Putamen (tissue), 1 donor: ENCODE measurements at places on chromosomes 12 and 14.

GRCh38 chr14:96086574-96087077 lies 47.5 kb downstream of the C14orf132 start:
- no peak for DNase-seq

GRCh38 chr14:22822571-22823098 lies 7.1 kb upstream of the MRPL52 start:
- DNase-seq: peak; percentile 65

DNA sequence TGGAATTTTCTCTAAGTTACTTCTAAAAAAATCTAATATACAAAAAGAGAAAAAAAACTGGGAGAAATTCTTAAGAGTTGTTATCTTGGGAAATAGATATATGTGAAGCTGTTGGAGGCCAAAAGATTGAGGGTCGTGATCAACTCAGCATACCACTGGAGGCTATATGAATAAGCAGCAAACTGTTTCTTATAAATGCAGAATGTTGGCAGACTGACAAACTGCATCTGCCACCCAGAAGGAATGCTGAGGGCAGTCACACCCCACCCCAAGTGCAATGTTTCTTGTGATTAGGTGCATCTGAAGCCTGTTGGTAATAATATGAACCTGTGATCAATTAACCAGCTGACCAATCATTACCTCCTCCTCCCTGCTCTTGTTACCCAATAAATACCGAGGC lies 818.6 kb upstream of the MGAT4C start:
- DNase-seq: no peak

DNA sequence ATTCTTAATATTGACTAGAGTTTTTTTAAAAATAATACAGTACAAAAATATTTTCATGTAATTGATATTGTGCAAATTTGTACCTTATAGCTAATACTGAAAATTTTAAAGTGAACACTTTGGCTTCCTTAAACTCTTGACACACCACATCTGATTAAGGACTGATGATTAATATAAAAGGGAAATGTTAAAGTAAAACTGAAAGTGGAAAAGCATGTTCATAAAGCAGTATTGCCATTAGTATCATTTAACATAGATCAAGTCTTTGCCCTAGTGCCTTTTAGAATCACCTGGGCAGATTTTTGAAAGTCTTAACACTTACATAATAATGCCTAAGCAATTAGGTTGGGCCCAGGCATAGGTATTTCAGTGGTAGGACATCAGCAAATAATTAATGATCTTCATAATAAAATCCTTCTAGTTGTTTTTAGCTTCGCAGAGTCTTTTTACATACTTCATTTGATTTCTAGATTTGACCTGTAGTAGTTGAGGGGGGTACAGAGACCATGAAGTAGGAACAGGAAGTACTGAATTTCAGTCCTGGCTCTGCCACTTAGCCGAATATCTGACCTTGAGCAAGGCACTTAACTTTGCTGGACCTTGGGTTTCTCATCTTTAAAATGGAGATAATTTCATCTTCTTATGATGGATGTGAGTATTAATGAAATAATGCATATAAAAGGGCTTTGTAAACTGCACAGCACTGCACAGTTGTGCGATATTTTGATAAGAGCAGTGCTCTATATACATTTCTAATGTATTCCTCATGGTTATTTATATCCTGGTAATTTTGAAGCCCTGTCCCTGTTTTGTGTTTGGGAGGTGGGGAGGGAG lies 43.7 kb downstream of the MARK3 start:
- no peak for DNase-seq

DNA sequence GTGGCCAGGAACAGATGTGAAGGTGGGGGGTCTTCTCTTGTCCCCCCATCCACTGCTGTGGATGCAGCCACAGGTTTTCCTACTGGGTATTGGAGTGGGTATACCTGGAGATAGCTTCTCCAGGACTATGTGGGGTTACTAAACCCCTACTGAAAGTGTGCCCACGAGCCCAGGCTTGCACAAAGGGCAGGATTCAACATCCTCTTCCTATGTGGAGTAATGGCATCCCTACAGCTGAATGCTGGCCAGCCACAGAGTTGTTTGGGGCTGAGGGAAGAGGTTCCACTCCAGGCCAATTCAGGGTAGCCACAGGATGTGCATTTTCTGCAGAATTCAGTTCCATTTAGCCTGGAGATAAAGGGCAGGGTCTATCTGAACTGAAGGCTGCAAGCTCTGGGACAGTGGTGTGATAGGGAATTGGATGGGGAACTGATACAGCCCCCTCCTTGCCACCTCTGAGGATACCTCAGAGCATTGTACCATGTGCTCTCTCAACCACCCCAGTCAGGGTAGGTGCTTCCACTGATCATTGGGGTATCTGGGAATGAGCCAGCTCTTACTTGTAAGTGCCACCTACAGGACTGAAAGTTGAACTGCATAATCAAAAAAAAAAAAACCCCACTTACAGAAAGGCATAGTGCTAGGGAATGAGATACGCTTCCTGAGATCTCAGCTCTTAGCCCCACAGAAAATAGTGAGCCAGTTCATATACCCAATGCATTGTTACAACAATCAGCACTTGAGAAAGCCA lies 187.1 kb downstream of the KITLG start:
- no peak for DNase-seq

GRCh38 chr12:110538869-110539622 lies 36.9 kb downstream of the RAD9B start:
- DNase-seq: no peak

- no peak for DNase-seq
Measured at GRCh38 chr12:82012176-82012575, 253.0 kb upstream of the PPFIA2 start.

DNA sequence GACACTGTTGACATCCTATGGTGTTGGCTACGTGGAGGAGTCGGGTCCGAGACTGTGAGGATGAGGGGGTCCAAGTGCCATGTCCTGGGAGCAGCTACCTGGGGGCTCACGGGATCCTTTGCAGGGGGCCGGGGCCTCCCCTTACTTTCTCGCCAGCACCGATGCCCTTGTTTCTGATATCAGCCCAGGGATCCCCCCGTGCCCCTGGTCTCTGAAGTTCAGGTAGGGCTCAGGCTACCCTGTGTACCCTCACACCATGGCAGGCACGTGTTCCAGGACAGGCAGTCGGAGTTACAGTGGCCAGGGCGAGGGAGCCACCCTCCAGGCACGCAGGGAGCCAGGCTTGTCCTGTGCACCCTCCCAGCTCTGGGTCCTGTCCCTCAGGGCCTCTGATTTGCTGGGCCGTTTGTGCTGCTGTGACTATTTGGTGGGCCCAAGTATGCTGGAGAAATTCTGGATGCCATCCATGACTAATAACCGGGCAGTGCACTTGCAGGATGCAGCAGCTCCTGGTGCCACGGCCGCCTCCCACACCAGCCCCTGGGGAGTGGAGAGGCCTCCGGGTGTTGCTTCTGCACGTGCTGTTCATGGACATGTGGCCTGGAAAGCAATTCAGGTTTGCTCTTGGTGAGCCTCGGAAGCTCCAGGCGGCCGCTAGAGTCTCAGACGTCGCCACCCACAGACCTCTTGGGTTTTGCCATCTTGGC lies 93.1 kb upstream of the SFSWAP start:
- no peak for DNase-seq
